G401 (cell line): ENCODE measurements at places on chromosomes 1 and 21. TPM values are rescaled to one million over a fixed set of nuclear protein-coding genes. Genes with fewer than 3 reads are reported as not detected.
A peak's percentile ranks its signal among the peaks of the same experiment; 100 is the strongest.

- peak; percentile 47 for DNase-seq
These were observed 660 bp upstream of the PDE4B start for GRCh38 chr1:65791801-65792668.

DNA sequence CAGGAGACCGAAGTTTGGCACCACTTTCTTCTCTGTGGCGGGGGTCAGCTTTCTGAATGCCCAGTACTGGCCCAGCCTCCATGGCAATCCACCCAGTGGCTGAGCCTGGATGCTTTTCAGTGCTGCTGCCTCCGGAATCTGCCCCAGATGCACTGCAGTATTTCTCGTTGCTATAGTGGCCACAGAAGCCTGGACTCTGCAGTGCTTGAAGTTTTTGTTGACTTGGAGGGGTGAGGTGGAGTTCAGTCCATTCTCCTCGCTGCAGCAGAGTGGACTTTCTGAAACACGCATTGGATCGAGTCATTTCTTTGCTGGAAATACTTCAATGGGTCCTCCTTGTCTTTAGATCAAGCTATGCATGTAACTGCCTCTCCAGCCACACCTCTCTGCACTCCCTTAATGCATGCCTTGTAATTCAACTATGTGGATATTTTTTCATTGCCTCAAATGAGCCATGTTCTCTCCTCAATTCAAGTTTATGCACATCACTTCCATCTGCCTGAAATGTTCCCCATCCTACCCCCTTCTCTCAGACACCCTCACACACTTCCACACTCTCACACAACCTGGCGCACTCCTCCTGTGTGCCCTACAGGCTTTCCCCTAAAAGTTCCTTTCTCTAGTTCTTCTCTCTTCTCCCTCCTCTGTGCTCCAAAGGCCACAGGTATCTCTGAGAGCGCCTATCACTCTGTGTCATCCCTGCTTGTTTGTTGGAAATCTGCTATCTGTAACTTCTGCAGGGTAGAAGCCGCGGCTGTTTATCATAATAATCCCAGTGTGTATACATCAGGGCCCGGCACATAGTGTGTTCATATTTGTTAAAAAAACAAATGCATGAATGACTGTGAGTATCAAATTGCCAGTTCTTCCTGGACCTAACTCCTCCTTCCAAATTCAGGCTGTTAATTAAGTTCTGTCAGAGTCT, 16.5 kb downstream of the ADAM30 start:
- no peak for DNase-seq

GRCh38 chr1:218411101-218411500, 66.0 kb downstream of the TGFB2 start:
- DNase-seq = no peak

OR6K3 gene
- not detected in 2 replicates for total RNA-seq

- no peak for DNase-seq
These were observed 65.8 kb upstream of the IGSF21 start for GRCh38 chr1:18041685-18042355.

GRCh38 chr1:164086832-164087231, 472.2 kb upstream of the PBX1 start:
- DNase-seq = no peak

LRRC39 gene
- total RNA-seq = 0.34 TPM in 1 of 2 replicates, not detected in the other

DNA sequence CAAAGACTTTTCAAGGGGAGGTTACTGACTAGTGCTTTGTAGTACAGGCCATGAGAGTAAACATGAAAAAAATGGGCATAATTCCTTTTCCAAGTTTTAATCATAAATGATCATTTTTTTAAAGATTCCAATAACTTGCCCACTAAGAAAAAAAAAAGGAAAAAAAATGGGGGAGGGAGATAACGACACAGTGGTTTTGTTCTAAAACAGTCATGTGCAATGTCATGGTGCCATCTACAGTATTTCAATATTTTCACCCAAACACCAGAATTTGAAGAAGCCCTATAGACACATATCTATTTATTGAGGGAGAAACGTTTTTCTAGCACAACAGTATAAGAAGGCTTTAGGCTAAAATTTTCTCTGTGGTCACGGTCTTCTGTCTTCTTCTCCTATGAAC, 250.2 kb downstream of the LTN1 start:
- no peak for DNase-seq

KANK4 gene
- total RNA-seq = not detected in 2 replicates

DNA sequence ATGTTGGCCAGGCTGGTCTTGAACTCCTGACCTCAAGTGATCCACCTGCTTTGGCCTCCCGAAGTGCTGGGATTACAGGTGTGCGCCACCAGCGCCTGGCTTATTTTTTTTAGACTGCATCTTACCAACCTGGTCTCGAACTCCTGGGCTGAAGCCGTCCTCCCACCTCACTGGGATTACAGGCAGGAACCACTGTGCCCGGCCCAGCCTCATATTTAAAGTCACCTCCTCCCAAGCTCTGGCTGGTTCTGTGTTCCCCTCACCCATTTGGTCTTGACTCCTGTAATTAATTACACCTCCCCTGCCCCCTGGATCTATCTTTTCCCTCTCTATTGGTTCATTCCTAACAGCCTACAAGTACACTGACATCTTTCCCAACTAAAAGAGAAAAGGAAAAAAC, 1.7 kb upstream of the EXOSC10 start:
- no peak for DNase-seq

ZFYVE9 gene
- total RNA-seq = 15.4 and 21.5 TPM in 2 replicates

LEMD1 gene
- 13.2 and 15.0 TPM in 2 replicates for total RNA-seq

- no peak for DNase-seq
These were observed 149.1 kb downstream of the ZNF281 start for GRCh38 chr1:200260597-200261335.

DNA sequence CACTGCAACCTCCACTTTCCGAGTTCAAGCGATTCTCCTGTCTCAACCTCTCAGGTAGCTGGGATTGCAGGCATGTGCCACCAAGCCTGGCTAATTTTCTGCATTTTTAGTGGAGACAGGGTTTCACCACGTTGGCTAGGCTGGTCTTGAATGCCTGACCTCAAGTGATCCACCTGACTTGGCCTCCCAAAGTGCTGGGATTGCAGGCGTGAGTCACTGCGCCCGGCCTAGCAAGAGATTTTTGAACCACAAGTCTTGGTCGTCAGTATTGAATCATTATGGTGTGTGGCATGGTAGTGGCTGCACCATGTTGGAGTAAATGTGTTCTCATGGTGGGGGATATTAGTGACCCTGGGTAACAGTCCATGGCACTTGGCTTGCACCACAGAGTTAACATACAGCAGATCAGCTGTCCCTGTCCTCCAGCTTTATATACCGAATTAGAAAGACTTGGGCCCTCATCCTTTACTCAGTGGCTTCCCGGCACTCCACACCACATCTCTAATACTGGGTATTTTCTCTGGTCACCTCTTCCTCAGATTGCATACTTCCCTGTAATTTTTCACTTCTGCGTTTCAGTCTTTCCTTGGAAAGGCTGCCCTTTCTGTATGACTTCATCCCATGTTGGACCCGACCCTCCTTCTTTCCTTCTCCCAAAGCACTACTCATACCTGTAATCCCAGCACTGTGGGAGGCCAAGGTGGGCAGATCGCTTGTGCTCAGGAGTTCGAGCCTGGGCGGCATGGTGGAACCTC, 25.1 kb downstream of the AK4 start:
- DNase-seq = no peak

- DNase-seq = no peak
These were observed 12.0 kb upstream of the SLC9A1 start for GRCh38 chr1:27166929-27167328.

DNA sequence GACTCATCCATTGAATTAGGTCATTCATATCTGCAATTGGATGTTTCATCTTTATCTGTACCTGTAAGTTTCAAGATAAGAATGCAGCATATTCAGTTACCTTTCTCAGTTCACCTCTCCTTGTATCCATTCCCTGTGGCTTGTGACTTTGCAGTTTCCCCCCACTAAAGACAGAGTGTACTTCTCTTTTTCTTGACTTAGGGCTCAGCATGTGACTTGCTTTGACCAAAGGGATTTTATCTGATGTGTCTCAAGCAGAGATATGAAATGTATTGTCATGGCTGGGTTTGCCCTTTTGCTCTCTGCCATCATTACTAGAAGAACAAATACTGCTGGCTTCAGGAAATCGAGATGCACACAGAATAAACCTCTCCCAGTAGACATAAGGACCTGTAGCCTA, 754.8 kb downstream of the ADGRL2 start:
- no peak for DNase-seq

GRCh38 chr1:162757476-162757875, 33.0 kb upstream of the HSD17B7 start:
- DNase-seq = no peak

- DNase-seq = no peak
These were observed 53.3 kb upstream of the QSOX1 start for GRCh38 chr1:180101411-180101810.

DNA sequence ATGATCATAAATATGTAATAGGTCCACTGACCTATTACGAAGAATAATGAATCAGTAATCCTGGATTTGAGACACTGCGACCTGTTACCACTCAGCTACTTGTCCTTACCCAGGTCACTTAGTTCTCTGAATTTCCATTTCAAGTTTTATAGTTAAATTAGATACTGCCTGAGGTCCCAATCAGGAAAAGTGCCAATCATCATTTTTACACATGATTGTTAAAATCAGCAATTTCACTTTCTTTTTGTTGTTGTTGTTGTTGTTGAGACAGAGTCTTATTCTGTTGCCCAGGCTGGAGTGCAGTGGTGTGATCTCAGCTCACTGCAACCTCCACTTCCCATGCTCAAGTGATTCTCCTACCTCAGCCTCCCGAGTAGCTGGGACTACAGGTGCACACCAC, 22.8 kb upstream of the LYPLAL1 start:
- DNase-seq = no peak

DNA sequence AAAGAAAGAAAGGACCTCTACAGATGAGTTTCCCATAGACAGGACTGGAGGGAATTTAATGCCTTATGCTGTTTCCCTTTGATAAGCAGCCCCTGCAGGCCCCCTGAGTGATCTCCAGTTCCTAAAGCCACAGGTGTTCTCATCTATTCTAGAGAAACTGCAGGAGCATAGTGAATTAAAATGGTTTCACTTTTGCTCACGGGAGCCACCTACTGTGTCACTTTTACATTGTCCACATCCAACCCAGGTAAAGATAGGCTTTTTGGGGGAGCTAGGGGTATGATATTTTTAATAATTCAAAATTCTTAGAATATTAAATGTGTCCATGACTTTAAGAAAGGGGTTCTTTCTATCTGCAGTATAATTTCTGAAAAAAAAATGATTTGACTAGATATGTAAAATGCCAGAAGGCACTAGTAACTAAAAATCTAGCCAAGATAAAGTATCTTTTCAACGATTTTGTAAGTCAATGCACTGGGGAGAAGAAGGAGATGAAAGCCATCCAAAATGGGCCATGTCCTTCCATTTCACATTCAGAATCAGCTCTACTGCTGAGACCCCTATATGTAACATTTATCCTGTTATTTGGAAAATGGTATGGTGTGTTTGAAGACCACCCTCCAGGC, 267.3 kb upstream of the DUSP10 start:
- DNase-seq = no peak

GRCh38 chr1:230031131-230031530, 35.9 kb upstream of the GALNT2 start:
- no peak for DNase-seq

C1orf87 gene
- total RNA-seq = not detected in 2 replicates

- DNase-seq = no peak
These were observed 763 bp downstream of the AUNIP start for GRCh38 chr1:25858494-25858893.

LRRIQ3 gene
- total RNA-seq = 0.14 and 0.74 TPM in 2 replicates

DNA sequence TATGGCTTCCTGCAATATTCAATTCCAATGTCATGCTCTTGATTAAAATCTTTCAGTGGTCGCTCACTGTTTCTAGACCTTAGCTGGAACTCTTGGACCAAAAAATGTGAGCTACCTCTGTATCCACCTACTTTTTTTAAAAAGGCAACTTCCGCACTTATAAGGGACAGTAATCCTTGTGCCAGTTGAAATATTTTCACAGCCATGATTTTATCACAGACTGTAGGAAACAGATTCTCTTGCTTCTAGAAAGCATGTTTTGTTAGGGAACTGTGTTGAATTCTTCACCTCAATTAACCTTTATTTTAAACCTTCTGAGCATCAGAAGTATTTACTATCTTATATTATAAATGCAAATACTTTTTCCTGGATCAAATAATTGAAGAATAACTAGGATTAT, 296.0 kb upstream of the ST6GALNAC5 start:
- DNase-seq = no peak

GRCh38 chr1:178686407-178686806, 38.6 kb upstream of the RALGPS2 start:
- no peak for DNase-seq

KCNA3 gene
- not detected in 2 replicates for total RNA-seq
